ENCODE measurements at places on chromosomes 7 and 10. TPM values are rescaled to one million over a fixed set of nuclear protein-coding genes. Genes with fewer than 3 reads are reported as not detected.

GRCh38 chr10:88342733-88343310 lies 240.3 kb downstream of the RNLS start:
- no peak for DNase-seq

- DNase-seq: no peak
Measured at GRCh38 chr7:119903085-119903484, 369.9 kb upstream of the KCND2 start.

DNA sequence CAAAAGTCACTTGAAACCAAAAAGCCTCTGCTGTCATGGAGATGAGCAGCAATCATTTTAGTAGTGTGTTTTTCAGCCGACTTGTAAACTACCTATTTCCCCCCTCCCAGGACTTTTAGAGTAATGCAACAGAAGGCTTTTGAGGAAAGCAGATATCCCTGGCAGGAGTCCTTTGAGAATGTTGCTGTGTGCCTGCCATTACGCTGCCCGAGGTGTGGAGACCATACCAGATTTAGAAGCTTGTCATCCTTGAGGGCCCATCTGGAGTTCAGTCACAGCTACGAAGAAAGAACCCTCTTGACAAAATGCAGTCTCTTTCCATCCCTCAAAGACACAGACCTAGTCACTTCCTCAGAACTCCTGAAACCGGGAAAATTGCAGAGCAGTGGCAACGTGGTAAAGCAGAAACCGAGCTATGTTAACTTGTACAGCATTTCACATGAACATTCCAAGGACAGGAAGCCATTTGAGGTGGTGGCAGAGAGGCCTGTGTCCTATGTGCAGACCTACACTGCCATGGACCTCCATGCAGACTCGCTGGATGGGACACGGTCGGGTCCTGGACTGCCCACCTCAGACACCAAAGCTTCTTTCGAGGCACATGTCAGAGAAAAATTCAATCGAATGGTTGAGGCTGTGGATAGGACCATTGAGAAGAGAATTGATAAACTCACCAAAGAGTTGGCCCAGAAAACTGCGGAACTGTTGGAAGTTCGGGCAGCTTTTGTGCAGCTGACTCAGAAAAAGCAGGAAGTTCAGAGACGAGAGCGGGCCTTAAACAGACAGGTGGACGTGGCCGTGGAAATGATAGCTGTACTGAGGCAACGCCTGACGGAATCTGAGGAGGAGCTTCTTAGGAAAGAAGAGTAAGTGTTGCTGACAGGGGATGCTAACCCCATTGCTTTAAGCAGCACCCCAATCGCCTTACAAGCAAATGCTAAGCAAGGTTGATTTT lies 2.2 kb downstream of the ZNF365 start:
- no peak for DNase-seq

- peak; percentile 24 for DNase-seq
Measured at GRCh38 chr7:31056775-31057346, 4.8 kb downstream of the ADCYAP1R1 start.

DNA sequence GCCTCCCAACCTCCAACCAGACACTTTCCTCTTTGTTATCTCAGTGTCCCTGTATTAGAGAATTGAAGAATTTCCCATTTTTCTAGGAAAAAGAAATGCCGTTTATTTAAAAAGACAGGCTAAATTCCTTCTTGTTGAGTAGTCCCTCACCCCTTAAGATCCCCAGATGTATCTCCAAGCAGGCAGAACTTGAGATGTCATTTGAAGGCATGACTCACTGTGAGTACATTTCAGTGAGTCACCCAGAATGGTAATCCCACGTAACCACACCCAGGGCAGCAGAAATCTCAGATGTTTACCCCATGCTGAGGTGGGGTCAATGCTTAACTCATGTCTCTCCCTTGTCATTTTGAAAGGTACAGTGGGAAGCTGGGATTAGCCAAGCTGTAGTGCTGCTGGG lies 4.4 kb downstream of the ZNF655 start:
- peak; percentile 96 for DNase-seq

GRCh38 chr10:114250716-114251115 lies 11.7 kb downstream of the VWA2 start:
- no peak for DNase-seq

DNA sequence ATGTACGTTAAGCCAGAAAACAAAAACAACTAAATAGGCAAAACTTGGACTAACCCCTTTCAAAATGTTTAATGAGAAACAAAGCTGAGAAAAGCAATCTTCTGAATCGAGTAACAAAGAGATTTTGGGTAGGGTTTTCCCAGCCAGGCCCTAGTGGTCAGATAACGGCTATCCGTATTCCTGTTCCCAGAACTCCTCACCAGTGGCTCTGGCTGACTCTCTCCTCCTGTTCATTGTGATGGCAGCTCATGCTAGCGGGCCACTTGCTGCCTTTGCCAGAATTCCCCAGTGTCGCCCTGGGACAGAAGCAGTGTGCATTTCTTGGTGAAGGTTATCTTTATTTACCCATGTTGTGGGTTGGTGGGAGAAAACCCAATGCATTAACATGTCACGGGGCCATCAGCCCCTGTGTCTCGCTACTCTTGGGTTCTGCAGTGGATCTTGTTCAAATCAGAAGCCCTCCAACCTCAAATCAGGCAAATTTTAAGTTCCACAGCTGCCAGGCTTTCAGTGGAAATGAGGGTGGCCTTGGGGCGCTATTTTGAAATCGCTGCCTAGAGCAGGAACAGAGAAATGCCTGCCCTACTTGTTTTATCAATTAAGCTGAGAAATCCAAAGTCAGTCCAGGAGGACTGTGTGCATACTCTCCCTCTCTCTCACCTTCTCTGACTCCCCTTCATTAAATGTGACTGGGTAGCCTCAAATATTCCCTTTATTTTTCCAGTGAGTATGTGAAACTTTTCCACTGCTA lies 164.5 kb upstream of the NPVF start:
- no peak for DNase-seq

- DNase-seq: no peak
Measured at GRCh38 chr7:148472406-148472805, 118.2 kb upstream of the C7orf33 start.

- no peak for DNase-seq
Measured at GRCh38 chr7:120799147-120799546, 58.8 kb downstream of the TSPAN12 start.

GRCh38 chr7:156168434-156168833 lies 356.2 kb upstream of the SHH start:
- no peak for DNase-seq

GRCh38 chr7:117582219-117582704 lies 102.4 kb downstream of the CFTR start:
- peak; percentile 59 for DNase-seq

- DNase-seq: no peak
Measured at GRCh38 chr10:47317251-47317650, 5.0 kb upstream of the GDF2 start.

Gene NUPR2
- not detected for polyA plus RNA-seq

Gene HKDC1
- 24.0 TPM for polyA plus RNA-seq

Gene DGKB
- polyA plus RNA-seq: not detected
